ENCODE measurements at places on chromosomes 16 and 17.

GRCh38 chr16:5035909-5036227 lies 2.1 kb upstream of the NAGPA start:
- DNase-seq: no peak

- no peak for DNase-seq
Measured at GRCh38 chr17:41437769-41438168, 3.0 kb downstream of the KRT38 start.

DNA sequence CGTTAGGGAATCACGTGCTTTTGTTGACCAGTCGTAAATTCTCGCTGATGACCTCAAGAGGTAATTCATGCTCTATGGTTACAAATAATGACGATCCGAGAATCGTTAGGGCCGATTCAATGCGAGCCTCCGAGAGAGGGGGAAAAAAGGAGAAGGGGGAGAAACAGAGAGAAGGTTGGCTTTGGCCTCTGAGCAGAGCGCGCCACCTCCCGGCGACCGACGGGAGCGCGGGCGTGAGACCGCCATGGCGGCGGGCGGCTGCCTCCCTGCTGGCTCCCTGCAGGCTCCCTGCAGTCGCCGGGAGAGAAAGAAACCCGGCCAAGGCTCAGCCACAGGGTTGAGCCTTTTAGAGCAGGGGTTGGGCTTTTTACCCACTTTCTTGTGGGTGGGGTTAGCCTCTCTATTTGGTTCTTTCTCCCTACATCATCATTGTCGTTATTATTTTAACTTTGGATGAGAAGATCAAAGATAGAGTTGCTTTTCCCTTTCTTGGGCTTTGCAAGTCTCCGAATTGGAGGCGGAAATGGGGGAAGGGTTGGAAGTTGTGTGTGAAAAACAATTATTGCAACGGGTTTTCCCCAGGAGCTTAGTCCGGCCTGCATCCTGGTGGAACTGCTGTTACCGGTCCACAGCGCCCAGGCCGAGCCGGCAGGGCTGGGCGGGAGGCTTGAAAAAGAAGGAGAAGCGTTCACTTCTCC lies 410 bp upstream of the HOXB5 start:
- DNase-seq: peak; percentile 83

DNA sequence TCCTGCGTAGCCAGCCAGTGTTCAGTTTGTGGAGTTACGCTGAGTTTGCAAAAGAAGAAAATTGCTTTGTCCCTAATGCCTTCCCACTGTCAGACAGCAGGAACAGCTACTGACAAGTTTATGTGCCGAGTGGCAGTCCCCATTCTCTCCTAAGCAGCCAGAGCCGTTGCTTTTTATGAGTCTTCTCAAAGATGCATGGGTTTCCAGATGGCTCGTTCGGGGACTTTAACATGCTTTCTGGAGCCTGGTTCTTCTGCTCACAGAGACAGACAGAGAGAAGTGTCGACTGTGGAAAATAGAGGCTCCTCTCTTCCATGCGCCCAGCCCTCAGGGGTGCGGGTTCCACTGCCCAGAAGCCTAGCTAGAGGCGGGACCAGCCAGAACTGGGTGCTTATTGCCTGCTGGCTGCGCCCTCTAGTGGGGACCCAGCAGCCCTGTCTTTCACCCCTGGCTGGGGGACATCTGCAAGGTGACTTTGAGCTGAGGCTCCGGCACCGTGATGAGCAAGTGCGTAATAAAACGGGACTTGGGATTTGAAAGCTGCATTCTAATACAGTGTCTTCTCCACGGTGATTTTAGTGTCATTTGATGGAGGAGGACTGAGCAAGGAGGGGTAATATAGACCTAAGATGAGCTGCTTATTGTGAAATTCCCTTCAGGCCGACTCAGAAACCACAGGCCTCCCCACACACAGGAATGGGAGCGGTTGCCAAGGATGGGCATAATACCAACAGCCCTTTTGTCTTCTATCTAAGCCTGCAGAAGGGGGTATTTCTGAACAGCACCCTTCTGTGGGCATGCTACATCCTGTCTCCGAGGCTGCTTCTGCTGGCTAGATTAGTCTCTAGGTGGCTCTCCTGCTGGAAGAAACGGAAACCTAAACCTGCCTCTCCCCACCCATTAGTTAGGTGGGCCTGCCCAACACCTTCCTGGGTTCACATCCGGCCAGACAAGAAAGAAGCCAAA lies 73.1 kb downstream of the CCDC182 start:
- peak; percentile 70 for DNase-seq
